BJ (cell line): ENCODE measurements at places on chromosomes 16 and 17.
A peak's percentile ranks its signal among the peaks of the same experiment; 100 is the strongest.

DNA sequence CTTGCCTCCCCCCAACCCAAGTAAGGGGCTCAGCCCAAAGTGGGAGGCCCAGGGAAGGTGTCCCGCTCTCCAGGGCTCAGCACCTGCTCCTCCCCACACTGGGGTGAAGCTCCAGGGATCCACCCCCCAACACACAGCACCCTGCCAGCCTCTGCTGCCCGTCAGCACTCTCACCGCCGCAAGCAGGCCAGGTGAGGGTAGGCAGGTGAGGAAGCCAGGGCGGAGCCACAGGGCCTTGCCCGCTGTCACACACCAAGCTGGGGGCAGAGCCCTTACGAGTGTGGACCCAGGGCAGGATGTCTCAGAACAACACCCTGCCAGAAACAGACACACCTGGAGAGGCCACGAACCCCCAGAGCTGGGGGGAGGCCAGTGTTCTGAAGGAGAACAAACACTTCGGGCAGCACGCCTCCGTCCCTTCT lies 19.5 kb downstream of the PLLP start:
- DNase-seq = no peak

DNA sequence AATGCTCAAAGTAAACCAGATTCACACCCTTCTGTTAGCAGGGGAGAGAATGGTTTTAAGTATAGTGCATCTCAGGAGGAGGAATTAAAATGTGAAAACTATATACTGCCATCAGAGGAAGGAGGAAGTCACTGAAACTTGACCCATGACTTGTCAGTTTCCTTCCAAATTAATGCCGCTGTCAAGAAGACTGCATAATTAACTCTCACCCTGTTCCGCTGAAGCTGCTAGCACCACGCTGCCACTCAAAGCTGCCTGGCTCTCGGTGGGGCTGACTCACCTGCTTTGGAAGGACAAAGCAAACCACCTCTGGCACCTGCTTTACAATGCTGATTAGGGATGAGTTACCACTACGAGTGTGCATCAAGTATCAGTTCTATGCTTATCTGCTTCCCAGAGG lies 37.8 kb upstream of the ULK2 start:
- no peak for DNase-seq

- no peak for DNase-seq
Observed at GRCh38 chr17:61786088-61786487, 77.2 kb downstream of the BRIP1 start.

DNA sequence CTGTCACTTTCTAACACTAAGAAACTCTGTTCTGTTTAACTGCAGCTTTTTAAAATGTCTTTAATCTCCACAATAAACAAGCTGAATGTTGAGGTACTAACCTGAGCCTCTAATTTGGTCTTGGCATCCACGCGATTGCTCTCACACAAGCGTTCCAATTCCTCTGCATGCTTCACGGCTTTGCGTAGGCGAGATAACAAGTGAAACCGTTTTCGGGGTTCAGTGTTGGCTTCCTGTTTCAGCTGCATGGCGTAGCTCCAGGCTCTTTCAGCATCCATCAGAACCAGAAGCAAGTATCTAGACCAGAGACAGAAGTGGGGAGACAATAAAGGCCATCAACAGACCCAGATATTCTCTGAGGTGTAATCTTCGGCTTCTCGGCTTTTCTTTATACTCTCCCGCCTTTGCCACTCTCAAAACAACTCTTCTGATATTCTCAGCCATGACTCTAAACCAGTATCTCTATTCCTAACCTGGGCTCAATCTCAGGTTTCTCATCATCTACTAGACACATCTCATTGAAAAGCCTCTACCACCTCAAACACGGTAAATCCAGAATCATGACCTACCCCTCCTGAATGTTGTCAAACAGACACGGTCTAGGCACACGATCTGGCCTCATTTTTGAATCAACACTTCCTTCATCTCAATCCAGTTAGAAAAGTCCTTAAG lies 8.3 kb downstream of the SRP68 start:
- DNase-seq = no peak

GRCh38 chr17:6261466-6261865 lies 173.5 kb downstream of the AIPL1 start:
- DNase-seq = no peak

DNA sequence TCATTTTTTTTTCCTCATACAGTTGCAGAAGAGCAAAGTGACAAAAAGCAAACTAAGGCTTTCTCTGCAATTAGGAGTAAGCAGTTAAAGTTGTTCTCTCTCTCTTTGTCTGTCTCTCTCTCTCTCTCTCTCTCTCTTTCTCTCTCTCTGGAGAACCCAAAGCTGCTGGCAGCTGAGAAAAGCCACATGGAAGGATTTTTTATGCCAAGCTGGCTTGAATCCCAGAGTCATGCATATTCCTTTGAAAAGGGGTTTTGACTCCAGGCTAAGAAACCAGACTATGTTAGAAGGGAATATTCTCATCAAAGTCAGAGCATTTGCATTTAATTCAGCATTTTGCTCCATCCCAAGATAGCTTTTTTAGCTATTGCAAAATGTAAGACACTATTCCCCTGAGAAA lies 1114.2 kb upstream of the GOT2 start:
- no peak for DNase-seq

DNA sequence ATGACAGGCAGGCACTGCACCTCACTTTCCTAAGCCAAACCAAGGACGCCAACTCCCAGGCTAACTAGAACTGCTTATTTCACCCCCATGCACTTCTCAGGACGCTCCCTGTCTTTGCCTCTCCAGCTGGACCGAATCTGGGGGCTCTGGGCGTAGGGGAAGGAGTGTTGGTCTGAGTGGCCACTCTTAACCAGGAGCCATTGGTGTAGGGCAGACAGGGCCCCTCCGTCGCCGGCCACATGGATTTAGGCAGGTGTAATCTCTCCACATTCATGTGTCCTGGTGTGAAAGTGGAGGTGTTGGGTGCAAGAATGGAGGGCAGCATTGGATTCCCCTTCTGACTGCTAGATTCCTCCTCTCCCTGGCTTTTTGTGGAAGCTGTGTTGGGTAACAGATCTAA lies 9.8 kb downstream of the ATP2C2 start:
- no peak for DNase-seq

- peak; percentile 59 for DNase-seq
Observed at GRCh38 chr16:86994651-86995171, 322.5 kb downstream of the C16orf95 start.

DNA sequence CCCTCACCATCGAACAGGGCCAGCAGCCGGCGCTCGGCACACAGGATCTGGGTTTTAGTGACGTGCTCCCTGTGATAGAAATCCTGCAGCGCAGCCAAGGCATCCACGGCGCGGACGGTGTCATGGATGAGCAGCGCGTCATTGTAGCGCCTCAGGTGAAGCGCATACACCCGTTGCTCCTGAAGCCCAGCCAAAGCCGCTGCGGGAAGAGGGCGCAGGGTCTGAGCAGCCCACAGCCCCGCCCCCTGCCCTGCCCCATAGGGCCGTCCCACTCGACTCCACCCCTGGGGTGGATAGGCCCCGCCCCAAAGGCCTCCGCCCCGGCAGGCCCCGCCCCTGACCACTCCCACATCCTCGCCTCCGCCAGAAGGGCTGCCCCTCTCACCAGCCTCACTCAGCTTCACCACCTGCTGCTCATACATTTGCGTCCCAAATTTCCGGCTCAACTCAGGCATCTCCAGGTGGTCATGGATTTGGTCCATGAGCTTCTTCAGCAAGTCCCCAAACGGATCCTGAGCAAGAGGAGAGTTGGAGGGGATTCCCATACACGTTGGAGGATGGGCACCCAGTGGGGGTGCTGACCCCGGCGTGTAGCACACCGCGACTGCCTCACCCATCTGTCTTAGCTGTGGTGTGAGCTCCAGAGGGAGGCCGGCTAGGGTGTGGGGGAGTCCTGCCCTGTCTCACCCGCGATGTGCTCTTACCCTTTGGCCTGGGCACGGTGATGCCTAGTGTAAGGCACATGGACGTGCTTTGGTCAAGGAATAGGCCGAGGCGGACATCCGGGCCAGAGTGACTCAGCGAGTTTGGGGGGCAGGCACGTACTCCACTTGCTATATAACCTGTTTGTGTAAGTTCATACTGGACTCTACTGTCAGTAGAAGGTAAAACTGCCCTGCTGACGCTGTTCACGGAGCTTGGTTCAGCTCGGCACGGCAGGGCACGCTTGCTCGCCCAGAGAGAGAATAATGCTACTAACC lies 4.6 kb downstream of the DHX58 start:
- no peak for DNase-seq

DNA sequence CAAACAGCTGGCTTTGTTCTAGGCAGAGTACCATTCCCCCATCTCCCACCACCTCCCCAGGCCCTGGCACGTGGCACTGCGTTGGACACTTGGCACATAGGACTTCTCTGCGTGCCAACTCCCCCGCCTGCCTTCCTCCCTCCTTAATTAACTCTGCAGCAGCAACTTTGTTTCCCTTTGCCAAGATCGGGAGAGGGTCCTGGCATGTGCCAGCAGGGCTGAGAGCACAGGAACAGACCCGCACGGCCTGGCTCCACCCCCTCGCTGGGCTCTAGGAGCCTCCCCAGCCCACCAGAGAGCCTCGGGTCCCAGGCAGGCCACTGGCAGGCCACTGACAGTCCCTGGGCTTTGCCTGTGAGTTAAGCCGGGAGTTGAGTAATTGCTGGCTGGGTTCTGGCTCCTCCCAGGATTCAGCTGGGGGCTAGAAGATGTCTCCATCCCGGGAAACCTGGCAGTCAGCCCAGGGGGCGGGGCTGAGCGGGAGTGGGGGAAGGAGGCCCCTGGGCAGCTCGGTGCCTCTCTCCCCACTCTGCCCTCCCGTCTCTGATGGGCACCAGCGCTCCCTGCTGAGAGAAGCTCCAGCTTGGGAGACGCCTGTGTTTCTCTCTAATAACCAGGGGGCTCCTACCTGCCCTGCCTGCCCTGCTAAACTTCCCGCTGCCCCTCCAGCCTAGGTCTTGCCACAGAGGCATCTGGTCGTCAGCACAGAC lies 224.0 kb upstream of the TNRC6C start:
- DNase-seq = no peak

DNA sequence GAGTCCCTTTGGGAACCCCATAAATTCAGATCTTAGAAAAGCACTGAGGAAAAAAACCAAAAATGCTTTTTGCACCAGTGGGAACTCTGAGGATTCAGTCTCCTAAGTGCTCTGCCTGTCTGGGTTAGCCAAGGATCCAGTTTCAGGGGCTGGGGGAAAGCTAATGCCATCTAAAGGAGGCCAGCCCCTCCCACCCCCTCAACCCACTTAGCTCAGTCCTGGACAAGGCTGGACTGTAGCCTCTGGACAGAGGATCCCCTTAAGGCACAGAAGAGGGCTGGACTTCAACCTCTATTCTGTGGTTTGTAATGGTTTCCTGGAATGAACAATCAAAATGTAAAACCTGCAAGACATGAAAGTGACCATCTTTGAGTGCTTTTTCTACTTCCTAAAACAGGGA lies 356.1 kb upstream of the ZFHX3 start:
- DNase-seq = no peak

- no peak for DNase-seq
Observed at GRCh38 chr17:80817321-80817845, 174.3 kb upstream of the CHMP6 start.

GRCh38 chr16:56984639-56985038 lies 4.7 kb upstream of the NLRC5 start:
- DNase-seq = no peak

DNA sequence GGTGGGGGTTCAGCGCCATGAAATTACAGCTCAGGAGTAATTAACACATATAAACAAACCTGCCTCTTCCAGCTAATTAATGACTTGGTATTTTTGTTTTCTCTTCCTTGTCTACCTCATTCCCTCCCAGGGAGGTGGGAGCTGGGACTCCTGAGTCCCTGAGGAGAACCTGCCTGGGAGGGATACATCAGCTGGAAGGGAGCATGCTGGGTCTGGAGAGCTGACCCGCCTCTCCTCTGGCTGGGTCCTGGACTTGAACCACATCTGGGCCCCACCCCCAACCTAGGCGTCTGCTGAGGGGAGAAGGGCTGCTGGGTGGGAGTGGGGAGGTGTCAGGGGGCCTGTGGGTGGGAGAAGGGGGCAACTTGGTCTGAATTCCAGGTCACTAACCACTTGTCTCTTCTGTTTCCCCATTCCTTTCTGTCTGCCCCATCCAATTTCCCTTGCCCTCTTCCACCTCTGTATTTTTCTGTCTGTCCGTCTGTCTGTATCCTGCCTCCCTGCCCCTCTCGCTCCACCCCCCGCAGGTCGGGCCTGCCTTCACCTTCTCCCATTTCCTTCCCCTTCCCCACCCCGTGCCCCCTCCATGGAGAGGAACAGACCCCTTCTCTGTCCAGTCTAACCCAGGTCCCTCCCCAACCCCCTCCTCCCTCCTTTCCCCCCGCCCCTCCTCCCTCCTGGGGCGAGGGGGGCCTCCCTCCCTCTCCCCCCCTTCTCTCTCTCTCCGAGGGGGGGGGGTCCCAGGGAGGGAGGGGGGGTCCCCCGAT lies at the start of gene NLGN2:
Gene NLGN2, plus strand, starts transcription at position 361 of the 767 bp plus-strand sequence. CDS start 411 bp downstream, outside the sequence.
- DNase-seq = no peak

GRCh38 chr17:34869641-34870040 lies 91.6 kb downstream of the CCT6B start:
- no peak for DNase-seq

DNA sequence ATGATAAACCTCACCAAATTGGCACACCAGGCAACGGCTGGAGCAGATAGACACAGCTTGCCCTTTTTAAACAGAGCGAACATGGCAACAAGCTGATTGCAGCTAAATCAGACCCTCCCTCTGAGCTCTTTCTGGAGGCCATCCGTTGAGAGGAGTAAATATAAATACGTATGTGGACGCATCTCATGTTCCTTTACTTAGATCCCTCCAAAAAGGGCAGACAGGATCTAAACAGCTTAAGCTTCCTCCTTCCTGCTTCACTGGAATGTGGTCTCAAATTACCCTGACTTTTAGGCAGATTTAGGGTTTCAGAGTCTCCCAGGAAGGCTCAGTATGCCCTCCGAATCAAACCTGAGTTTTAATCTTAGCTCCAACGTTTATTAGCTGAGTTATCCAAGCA lies 204.7 kb upstream of the GOT2 start:
- no peak for DNase-seq

DNA sequence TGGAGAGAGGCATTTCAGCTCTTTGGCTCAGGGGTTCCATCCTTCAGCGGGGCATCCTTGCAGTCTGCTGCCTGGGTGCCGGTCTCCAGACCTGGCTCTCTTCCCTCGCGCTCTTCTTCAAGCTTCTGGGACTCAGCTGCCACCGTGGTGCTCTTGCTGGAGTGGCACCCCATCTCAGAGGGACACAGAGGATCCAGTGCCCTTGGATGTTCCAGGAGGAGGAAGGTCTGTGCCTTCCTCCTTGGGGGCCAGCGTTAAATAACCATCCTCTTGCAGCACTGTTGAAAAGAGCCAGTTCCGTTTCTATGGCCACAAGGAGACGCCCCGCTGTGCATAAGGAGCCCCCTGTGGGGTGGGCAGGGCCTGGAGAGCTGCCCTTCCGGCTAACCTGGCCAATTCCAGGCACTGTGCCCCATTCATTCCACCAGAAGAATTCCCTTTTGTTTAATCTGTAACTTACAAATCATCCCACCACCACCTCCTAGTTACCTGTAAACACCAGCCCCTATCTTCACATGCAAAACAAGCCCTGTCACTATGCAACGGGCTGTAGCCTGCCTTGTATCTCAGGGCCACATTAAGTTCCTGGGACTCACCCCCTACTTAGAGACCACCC lies 8.6 kb downstream of the CHD9NB start:
- no peak for DNase-seq
